ENCODE measurements at places on chromosomes 11 and 22. TPM values are rescaled to one million over a fixed set of nuclear protein-coding genes. Genes with fewer than 3 reads are reported as not detected.

TP53I11 gene
- 73.1 TPM for polyA plus RNA-seq

GLYAT gene
- polyA plus RNA-seq: 138 TPM

DNA sequence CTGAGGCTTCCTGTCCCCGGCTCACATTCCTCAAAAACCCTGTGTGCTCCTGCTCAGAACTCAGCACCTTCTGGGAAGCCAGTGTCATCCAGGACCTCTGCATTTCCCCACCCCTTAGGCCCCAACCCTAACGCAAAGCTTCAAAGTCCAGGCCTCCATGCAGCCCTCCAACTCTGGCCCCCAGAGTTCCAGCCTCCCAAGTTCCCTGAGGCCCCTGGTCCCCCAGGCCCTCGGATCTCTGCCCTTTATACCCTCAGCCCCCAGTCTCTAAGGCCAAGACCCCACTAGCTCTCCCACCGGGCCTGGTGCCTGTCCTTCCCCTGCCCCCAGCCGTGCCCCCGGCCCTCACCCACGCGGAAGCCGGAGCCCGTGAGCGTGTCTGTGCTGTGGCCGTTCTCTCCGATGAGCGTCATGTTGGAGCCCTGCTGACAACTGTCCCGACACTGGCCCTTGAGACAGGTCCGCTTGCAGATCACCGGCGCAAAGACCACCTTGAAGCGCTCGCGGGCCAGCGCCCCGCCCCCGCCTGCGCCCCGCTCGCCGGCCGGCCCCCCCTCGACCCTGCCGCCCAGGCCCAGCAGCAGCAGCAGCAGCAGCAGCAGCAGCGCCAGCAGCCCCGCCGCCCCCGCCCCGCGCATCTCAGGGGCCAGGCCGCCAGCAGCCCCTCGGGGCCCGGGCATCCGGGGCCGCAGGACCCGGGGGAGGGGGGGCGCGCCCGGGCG lies 718 bp downstream of the LTBP3 start:
- no peak for DNase-seq

DNA sequence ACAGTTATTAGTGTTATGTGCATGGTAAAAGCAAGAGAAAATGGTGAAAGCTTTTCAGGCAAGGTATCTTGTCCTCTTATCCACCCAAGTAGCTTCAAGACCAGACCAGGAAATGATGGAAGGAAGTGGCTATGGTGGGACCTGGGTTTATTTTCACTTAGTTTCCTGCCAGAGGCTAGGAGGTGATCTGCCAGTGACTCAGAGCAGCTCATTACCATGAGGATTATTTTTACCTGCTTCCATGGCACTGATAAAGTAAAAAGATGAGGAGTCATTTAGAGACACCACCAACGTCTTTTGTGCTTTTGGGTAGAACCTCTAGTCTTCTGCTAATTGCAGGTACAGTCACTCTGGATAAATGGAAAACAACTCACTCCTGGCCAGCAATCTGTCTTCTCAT lies 339.9 kb upstream of the KIRREL3 start:
- DNase-seq: no peak

Measured in right renal pelvis (tissue), 4 donors.